Cardiac atrium fibroblast (primary cell): ENCODE measurements at places on chromosomes 11 and 22. TPM values are rescaled to one million over a fixed set of nuclear protein-coding genes. Genes with fewer than 3 reads are reported as not detected.

MN1 gene
- 22.9 and 29.5 TPM in 2 replicates for total RNA-seq

OR51V1 gene
- total RNA-seq, result not detected in 2 replicates

SLC6A5 gene
- not detected in 2 replicates for total RNA-seq

GUCY1A2 gene
- 2.1 and 6.0 TPM in 2 replicates for total RNA-seq

SORL1 gene
- 0.36 and 0.81 TPM in 2 replicates for total RNA-seq

OR2D2 gene
- not detected in 2 replicates for total RNA-seq

OR5L1 gene
- not detected in 2 replicates for total RNA-seq

ENTHD1 gene
- total RNA-seq, result not detected in 2 replicates
